ENCODE measurements at places on chromosomes 4 and X.

- peak; percentile 92 for DNase-seq
Observed at GRCh38 chrX:65690057-65690855, 22.8 kb downstream of the MSN start.

DNA sequence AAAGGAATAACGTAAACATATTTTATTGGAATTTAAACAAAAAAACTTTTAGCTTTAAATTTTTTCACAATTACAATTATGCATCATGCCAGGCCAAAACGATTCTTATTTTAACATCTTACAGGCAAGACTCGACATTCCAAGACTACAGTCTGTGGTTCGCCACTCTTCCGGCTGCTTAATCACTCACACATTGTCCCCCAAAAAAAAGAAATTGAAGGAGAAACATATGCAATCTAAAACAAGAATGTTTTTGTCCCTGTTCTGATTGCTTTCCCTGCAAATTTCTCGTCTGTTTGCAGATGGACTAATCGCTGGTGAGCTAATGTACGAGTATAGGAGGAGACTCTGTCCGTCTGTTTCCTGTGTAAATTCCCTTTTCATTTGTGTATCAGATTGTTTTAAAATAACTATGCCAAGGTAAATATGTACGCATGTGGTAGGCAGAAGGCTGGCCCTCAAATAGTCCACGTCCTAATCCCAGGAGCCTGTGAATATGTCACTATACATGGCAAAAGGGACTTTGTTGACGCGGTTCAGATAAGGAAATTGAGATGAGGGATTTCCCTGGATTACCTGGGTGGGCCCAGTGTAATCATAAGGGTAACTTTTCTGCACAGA is 37.7 kb upstream of the MTNR1A start:
- no peak for DNase-seq

- DNase-seq: no peak
Observed at GRCh38 chrX:81208916-81209315, 7.0 kb downstream of the SH3BGRL start.

- peak; percentile 72 for DNase-seq
Observed at GRCh38 chrX:118603981-118604380, 108.4 kb downstream of the DOCK11 start.

- no peak for DNase-seq
Observed at GRCh38 chr4:100790836-100791615, 273.2 kb upstream of the EMCN start.

DNA sequence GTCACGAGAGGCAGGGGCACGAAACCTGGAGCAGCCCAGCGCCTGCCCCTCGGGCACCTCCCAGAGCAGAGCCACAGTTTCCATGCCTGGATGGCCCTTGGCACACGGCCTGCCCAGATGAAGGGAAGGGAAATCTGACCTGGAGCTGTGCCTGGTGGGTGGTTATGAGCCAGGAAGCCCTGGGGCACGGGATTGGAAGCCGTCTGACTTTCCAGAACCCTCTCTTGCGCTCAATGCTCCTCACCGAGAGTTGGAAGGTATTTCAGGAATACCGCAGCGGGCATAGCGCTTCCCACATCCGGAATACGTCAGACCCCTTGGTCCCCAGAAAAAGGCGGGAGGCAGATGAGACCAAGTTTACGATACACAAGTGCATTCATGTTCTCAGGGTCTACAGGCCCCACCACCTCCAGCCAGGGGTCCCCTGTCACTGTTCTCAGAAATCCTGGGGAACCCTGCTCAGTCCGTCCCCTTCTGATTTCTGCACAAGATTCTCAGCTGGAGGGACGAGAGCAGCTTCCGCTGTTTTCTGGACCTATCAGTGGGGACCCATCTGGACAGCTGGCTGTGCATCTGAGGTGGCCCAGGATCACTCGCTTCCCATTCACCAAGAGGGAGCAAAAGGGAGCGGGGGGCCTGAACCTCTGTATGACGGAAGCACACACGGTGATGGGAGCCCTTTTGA is 172.9 kb downstream of the AFAP1 start:
- DNase-seq: no peak

DNA sequence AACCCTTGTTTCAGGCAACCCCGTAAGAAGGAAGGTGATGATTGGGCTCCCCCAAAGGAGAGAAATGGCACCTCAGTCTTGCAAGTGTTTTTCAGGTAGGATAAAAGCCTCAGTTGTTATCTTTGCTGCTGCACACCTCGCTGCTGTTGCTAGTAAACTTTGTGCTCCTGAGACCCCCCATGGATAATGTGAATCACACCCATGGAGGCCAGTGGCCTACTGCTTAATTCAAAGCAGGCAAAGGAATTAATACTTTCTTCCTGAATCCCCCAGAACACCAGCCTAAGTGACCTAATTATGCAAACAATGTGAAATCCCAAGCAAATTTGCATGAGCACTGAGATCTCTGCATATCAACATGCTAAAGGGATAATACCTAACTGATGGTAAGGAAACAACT is 337.5 kb downstream of the GRIA2 start:
- no peak for DNase-seq

DNA sequence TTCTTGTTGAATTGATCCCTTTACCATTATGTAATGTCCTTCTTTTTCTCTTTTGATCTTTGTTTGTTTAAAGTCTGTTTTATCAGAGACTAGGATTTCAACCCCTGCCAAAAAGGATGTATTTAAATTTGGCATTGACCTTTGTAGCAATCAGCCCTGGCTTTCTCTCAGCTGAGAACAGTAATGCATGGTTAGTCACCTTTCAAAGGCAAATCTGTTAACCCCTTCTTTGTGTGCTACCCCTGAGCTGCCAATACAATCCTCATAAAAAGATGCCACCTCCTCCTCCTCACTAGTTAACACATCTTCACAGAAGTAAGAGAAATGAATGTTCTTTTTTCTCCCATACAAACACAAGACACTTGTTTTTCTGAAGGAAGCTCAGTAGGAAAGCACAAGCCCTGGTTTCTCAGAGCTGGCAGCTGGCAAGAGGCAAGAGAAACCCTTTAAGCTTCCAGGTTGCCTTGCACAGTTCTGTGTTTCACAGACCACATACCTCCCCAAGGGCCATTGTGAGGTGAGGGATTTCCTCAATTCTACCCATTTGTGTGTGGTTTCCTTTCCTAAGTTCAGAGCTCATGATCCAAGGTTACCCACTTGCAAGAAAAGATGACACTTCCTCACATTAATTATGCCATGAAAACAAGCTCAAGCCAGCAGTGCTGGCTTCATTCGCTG is 122.6 kb downstream of the RCHY1 start:
- no peak for DNase-seq

DNA sequence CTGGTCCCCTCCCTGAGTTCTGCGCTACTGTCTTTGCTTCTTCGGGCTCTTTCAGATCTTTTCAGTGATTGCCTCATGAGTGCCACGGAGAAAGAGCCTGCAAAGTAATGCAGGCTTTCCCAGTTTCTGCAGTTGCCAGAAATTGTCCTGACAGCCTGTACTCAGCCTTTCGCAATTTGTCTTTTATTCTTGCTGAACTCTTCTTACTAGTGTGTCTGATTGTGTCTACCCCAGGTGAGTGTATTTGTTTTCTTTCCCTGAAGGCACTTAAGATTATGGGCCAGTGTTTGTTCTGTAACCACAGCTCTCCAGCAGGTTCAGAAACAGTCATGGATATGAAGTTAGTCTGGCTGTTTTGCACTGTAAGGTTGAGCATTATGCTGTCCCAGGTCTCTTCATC is 47.1 kb downstream of the FAM193A start:
- DNase-seq: peak; percentile 48

DNA sequence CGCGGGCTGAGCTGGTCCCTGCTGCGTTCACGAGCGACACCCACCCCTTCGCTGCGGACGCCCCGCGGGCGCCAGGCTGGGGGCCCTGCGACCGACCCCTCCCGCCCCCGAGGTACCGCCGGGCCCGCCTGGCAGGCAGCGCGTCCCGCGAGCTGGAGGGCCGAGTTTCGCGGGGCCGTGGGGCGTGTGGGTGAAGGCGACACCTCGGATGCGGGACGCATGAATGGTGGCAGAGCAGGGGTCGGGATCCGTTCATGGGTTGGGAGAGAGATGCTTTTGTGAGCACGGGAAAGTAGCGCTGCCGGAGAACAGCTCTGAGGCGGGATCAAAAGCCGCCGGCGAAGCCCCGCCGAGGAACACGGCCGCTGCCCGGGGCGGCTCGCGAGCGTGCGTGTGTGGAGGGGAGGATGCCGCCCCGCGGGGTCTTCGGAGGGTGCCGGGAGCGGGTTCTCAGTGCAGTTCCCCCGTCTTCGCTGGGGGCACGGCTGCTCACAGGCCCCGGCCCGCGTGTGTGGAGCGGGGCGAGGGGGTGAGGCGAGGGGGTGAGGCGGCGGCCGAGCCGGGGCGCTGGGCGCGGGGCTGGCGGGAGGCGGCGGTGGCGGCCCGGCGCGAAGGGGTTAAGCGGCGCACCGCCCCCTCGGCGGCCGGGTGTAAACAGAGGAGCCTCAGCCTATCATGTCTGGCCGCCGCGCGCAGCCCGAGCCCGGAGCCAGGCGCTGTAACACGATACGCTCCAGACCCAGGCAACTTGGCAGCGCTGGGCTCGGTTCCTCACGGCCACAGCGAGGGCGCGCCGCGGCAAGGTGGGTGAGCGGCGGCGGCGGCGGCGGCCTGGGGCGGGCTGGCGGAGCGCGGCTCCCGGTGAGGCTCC is 205.3 kb downstream of the TENM3 start:
- peak; percentile 89 for DNase-seq

- no peak for DNase-seq
Observed at GRCh38 chr4:114052227-114052626, 72.8 kb upstream of the ARSJ start.

DNA sequence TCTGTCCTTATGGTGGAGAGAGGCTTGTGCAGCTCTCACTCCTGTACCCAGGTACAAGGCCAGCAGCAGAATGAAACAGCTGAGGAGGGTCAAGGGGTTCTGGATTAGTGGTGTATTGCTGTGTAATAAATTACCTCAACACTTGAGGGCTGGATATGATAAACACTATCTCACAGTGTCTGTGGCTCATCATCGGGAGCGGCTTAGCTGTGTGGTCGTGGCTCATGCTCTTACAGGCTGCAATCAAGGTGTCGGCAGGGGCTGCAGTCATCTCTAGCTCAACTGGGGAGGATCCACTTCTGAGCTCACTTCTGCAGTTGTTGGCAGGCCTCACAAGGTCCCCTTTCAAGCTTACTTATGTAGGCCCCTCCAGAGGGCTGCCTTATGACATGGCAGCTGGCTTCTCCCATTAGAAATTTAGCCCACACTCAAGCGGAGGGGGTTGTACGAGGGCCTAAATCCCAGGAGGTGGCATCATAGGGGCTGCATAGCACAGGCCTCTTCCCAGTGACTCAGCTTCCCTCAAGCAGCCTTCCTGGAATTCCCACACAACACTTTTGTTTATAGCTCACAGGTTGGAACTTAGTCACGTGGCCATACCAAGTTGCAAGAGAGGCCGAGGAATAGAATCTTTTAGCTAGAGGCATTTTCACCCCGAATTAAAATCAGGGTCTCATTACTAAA is 148.2 kb upstream of the RPS6KA3 start:
- no peak for DNase-seq

DNA sequence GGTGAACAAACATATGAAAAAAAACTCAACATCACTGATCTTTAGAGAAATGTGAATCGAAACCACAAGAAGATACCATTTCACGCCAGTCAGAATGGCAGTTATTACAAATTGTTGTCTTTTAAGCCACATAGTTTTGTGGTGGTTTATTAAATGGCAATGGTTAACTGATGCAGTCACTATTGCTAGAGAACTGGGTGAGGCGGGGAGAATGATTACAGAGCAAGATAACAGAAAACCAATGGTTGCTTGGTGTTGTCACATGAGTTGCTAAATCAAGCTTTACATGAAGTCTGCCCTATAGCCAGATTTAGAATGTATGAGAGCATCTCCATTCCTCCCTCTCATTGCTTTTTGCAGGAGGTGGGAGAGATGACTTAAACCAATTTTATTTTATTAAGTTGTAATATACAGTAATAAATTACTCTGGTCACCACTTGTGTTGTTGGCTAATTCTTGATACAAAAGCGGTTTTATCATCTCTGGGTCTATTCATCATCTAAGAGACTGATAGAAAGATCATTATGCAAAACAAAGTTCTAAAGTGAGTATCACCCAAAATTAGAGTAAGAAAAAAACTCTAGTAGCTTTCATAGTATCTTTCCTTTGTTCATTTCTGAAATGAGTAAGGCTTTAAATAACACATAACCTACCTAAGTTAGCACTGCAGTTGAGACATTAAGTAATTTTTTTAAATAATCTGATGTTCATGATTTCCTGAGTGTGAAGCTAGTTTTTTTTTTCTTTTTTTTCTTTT is 859.5 kb downstream of the STIM2 start:
- no peak for DNase-seq

DNA sequence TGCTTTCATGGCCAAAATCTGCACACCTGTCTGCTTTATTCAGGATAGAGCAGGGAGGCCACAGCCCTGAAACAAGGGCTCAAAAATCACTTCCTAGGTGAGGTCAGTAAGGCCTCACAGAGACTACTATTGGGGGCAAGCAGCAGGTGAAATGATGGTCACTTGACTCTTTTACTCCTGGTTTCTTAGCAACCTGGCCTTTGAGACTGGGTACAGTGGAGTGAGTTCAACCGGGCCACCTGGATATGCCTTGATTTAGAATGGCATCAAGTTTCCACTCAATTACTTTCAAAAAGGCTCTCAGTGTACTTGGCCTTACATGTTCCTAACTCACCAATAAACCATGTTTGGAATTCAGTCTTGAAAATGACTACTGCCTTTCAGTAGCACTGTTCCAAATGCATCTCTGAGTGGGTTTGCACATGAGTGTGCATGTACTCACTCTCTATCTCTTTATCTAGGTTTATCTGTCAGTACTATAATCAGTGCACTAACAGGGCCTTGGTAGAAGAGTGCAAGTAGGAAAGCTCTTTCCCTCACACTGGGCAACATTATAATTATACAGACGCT is 388.2 kb downstream of the OPHN1 start:
- no peak for DNase-seq

GRCh38 chr4:115945026-115945425 is 831.6 kb upstream of the NDST4 start:
- DNase-seq: no peak

- DNase-seq: no peak
Observed at GRCh38 chr4:121339307-121339706, 41.5 kb downstream of the QRFPR start.

DNA sequence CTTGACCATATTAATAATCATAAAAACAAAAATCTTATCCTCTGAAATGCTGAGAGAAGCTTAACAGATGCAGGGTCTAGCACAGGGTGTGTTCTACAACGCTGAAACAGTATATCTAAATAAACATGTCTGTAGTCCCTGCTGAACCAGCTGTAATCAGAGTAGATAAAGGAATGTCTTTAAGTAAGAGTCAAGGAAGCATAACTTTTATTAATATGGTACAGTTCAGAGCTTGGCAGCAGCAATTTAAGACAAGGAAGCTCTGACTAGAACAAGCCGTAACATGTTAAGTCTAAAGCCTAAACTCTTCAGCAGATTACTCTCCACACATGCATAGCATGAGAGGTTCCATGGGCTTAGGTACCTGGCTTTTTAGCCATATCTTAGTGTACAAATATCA is 36.1 kb downstream of the NFKB1 start:
- DNase-seq: no peak

- DNase-seq: no peak
Observed at GRCh38 chrX:97252111-97252510, 368.4 kb downstream of the RPA4 start.

DNA sequence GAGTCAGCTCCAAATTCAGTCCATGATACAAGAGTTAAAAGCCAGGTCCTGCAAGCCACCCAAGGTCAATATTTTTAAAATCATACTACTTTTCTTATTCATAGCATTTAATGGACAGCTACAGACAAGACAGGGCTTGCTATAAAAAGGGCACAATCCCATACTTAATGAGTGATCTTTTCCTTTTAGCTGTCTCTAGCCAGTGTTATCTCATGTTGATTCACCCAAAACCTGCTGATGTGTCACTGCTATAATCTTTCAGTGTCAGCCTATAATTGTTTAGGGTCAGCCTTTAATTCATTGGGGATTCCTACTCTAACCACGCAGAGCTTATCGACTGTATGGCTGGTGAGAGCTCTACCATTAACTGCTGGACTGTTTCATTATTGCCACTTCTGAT is 51.2 kb upstream of the HCCS start:
- DNase-seq: peak; percentile 21
